ENCODE measurements at places on chromosomes 1 and 21.

DNA sequence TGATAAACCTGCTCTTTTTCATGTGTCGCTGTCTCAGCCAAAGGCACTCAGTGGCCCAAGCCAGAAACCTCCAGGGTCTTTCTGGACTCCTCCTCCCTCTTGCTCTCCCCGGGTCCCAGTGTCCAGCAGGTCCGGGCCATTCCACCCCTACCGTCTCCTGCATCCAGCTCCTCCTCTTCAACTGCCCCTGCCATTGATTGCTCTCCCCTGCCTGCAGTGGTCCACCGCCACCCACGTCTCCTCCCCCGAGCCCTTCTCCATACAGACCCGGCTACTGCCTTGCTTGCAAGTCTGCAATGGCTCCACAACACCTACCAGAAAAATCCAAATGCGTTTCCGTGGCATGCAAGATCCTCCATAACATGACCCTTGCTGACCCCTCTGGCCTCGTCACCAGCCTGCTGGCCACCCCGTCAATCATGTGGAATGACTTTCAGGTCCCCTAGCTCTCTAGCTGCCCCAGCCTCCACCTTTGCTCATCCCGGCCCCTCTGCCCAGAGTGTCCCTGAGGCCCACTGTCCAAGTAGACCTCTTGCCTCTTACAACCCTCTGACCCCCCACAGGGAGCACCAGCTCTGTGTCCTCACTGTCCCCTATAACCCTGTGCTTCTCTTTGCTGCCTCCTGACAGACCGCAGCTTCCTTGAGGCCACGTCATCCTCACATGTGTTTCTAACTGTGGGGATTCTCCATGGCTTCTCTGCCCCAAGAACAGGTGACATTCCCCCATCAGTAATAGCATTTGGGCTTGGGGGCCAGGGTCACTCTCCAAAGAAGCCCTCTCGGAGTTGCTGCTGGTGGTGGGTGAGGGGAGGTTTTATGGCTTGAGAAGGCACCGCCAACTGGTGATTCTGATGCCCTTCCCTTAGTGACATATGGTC lies 15.0 kb downstream of the CACNA1S start:
- no peak for DNase-seq

GRCh38 chr1:70358921-70359564 lies 4.5 kb upstream of the ANKRD13C start:
- DNase-seq: peak; percentile 42

DNA sequence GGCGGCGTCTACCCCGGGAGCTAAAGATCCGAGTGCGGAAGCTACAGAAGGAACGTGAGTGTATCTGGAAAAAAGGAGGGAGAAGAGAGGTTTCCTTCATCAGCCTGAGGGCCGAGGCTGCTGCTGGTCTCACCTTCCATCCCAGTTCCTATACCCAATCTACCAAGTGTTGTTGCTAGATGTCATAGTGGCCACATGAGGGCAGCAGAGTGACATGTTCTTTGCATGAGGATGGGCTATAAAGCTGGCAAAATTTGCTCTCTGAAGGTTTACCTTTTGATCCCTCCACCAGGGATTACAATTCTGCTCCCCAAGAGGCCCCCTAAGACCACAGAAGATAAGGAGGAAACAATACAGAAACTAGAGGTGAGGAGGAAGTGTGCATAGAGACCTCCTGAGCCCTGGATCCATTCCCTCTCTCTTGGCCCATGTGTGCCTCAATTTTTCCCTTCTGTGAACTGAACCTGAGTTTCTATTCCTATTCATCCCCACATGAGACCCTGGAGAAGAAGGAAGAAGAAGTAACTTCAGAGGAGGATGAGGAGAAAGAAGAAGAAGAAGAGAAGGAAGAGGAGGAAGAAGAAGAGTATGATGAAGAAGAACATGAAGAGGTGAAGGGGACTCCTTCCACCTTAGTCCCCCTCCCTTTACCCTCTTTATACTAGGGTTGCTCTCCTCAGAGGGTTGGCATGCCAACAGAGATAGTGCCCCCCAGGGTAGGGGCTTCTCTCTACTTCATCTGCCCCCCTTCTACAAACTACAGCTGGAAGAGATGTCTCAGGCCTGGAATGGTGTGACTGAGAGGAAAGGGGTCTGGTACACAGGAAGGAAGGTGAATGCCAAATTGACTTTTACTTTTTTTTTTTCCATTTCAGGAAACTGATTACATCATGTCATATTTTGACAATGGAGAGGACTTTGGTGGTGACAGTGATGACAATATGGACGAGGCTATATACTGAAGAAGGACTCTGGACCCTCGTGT lies 13.3 kb downstream of the POLR3GL start:
- DNase-seq: peak; percentile 70

DNA sequence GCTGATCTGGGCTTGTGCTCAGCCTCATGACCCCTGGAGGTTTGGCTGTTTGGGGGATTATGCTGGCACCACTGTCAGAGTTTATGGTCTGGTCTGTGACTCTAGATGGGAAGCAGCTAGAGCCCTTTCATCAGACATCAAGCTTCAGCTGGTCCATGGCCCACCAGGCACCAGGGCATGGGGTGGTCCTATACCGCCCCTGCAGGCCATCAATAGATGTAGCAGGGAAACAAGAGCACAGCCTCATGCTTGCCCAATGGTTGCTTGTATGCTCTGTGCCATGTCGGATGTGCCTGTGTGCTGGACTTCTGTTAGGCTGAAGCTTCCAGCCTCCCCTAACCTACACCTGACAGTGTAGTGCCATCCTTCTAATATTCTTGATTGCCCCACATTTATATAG lies 71.1 kb upstream of the CD34 start:
- DNase-seq: no peak

DNA sequence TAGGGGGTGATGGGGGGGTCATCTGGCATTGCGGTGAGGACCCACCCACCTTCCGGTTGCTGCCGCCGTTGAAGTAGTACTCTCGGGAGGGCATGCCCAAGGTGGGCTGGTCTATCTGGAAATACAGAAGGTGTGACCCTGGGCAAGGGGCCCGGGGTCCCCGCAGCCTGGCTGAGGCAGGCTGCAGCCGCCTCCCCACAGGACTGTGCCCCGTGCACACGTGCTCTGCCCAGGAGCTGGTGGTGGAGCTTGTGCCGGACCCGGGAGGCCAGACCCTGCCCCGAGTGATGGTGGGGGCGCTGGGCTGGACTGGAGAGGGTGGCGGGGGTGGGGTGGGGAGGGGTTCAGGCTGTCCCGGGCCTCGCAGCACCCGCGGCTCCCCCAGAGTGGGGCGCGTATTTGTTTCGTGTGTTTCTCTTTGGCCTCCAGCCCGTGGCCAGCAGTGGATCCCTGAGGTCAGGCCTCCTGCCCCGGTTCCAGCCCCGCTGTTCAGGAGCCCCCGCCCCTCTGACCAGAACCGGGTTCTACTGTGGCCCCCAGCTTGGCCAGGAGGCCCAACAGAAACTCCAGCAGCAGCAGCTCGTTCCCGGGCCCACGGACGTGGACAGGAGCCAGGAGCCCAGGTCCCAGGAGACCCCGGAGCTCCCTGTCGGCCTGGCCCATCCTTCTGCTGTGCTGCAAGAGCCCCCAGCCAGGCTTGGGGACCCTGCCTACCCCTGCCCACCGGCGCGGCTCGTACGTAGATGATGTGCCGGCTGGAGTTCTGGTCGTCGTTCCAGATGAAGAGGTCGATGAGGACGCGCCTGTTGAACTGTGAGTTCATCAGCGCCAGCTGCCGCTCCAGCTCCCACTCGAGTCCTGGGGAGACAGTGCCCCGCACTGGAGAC lies 19.2 kb downstream of the PRXL2B start:
- DNase-seq: no peak

DNA sequence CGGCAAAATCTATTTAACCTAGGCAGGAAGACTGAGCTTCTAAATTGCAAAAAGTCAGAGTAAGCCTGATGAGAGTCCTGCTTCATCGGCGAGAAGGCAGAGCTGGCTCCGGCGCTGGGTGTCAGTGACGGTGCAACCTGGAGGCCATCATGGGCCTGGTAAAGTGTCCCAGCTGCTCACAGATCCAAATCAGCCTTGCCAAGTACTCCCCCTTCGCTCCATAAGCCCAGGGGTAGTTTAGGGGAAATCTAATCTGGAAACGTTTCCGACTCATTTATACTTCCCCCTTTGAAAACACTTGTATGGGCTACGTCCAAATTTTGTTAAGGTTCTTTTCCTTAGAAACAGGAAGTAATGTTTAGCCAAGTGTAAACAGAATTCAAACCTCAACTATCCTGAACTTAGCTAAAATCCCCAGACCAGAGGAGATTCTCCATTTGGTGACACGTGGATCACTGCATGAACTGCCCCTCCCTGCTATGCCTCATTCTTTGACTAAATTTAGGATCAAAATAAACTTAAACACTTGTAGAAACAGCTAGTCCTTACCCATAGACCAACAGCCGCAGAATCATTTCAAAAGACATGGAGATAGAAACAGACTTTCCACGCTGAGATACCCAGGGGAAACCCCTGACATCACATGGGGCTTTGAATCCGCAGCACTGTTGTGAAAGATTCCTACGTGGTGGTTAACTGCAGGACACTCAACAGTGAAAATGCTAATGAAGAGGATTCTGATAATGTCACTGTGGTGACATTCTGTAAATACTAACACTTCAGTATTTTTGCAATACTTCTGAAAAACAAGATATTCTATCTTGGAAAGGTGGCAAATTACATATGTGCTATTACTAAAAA lies 172.7 kb downstream of the TGFBR3 start:
- DNase-seq: no peak

DNA sequence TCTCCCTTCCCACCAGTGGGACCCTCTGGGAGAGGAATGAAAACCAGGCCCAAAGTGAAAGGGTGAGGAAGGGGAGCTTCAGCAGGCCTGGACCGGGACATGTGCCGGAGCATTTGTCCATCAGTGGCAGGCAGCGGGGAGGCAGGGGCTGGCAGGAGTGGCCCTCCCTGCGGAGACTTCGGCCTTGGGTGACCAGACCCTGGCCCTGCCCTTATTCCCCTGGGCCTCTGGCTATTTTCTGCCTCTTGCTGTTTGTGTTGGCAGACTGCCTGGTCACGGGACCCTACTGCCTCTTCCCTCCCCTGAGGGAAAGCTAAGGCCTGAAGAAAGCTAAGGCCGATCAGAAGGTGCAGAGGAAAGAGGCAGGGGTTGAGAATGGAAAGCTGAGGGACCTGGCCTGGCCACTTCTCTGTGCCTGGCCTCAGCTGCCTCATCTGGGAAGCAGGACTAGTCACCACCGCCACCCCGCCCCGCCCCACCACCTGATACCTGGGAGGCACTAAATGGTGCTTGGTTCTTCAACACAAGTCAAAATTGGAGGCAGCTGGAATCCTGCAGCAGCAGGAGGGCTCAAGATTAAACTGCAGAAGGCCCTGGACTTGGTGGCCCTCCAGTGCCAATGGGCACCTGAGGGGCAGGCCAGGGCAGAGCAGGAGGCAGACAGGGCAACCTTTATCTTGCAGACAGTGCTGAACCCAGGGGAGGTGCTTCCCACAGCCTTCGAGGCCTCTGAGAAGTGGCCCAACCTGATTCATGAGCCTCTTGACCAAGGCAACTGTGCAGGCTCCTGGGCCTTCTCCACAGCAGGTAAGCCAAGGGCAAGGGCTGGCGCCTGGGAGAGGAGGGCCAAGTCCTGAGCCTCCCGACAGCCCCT lies 7.9 kb downstream of the TINAGL1 start:
- DNase-seq: peak; percentile 60

DNA sequence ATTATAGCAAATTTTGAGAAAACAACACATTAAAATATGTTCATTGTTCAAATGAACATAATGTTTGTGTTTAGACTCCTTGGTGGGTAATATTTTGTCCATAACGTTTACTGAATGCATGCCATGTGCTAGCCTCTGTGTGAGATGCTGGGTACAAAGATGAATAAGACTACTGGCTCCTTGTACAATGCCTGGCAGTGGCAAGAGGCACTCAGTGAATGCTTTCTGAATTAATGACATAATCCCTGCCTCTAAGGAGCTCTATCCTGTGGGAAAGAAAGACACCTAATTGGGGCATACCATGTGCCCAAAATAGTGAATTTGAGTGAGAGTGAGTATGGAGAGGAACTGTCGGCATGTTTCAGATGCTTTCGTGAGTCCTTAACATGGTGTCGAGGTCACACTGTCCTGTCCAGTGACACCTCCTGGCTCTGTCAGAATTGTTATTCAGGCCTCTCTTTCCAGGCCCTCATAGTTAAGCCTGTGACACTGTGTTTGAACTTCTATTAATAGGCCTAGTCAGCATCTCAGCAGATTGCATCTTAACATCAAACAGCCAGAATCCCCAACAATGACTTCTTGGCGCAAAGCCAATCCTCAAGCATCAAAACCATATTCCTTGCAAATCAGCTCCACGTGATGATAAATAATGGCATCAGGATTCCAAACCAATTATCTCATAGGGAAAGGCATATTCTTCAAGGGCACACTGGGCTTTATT lies 32.8 kb upstream of the S1PR1 start:
- DNase-seq: peak; percentile 1

DNA sequence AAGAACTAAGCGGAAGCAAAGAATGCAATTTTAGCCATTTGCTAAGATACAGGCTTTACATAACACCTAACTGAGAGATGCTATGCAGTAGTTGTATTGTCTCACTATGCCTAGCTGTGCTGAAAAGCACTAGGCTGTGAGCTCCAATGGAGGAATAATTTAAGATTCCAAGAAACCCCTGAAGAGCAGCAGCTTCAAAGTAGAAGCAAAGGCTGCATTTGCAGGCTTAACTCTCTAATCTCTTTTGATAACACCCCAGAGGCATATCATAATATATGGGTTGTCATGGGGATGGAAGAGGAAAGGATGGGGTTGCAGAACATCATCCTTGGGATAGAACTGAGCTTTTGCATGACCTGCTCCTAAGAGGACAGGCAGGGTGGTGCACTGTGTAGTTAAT lies 102.0 kb downstream of the ERG start:
- no peak for DNase-seq

DNA sequence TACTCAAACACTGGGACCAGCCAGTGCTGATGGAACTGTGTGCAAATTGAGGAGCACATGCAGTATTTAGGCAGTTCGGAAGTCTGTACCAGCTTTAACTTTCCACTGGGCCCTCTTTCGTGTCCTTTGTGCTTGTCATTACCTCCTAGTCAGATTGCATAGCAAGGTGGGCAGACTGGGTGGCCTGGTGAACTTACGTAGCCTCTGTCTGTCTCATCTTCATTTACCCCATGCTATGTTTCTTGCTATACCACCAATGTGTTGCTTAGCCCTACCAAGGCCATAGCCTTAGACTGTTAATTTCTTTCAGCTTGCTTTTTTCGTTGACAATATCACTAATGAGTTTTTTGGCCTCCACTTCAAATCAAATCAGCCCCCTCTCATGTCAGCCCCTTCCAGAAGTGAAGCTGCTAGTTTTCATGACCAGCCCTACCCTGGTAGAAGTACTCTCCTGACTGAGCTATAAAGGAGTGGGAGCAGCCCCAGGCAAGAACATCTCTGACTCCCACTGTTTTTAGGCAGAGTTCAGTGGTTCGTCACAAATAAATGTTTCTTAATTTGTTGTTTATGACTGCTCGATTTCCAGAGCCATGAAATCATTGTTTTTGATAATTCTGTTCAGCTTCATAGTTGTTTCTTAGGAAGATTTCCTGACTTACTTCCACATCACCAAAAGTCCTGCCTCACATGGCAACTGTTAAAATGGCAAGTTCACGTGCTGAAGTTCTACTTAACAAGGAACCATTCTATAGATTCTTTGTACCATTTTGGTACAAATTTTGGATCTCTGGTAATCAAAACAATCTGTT lies 19.3 kb downstream of the PRKACB start:
- no peak for DNase-seq

Data from Caki2 (cell line).